ENCODE measurements at places on chromosomes 13 and 19. TPM values are rescaled to one million over a fixed set of nuclear protein-coding genes. Genes with fewer than 3 reads are reported as not detected.

Gene PABPC3
- total RNA-seq, result 0.20 TPM

Gene GIPR
- 12.1 TPM for total RNA-seq

DNA sequence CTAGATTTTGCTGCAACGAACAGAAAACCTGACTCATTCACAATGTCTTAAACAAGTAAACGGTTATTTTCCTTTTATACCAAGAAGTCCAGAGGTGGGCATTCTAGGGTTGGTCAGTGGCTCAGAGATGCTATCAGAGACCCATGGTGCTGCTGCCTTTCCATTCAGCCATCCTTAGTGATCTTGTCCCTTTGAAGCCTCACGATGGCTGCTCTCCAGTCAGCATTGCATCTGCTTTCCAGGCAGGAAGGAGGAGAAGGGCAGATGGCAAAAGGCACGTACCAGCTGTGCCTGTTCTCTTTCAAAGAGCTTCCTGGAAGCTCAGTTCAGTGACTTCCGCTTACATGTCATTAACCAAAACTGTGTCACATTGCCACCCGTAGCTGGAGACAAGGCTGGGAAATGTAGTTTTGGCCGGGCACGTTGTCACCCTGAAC, 30.1 kb downstream of the WDFY2 start:
- peaks cover 10% of the 10 kb centered on the region for H3K4me1 ChIP-seq
- H3K27ac ChIP-seq, result peak overlapping the region; percentile 90
- no peaks in the 10 kb centered on the region for H3K27me3 ChIP-seq
- H3K4me3 ChIP-seq, result peak overlapping the region; percentile 73
- no peaks in the 10 kb centered on the region for H3K36me3 ChIP-seq
- DNase-seq, result peak; percentile 67

DNA sequence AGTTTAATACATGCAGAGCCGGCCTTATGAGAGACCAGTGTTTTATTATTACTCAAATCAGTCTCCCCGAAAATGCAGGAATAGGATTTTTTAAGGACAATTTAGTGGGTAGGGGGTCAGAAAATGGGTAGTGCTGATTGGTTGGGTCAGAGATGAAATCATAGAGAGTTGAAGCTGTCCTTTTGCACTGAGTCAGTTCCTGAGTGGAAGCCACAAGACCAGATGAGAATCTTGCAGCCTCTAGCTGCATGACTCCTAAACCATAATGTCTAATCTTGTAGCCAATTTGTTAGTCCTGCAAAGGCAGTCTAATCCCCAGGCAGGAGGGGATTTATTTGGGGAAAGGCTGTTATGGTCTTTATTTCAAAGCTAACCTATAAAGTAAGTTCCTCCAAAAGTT, 1163.9 kb downstream of the DIAPH3 start:
- H3K4me1 ChIP-seq, result no peaks in the 10 kb centered on the region
- H3K27me3 ChIP-seq, result no peaks in the 10 kb centered on the region
- no peak overlapping the region for H3K27ac ChIP-seq
- no peaks in the 10 kb centered on the region for H3K36me3 ChIP-seq

GRCh38 chr19:22052644-22053013, 345 bp downstream of the ZNF257 start:
- H3K36me3 ChIP-seq, result peaks cover 31% of the 10 kb centered on the region
- peak overlapping the region; percentile 96 for H3K27ac ChIP-seq
- peak; percentile 41 for DNase-seq
- H3K27me3 ChIP-seq, result no peaks in the 10 kb centered on the region
- H3K4me1 ChIP-seq, result no peaks in the 10 kb centered on the region
- peak overlapping the region; percentile 93 for H3K4me3 ChIP-seq

- no peak for DNase-seq
- no peak overlapping the region for H3K4me3 ChIP-seq
- H3K27me3 ChIP-seq, result peaks cover 37% of the 10 kb centered on the region
- peaks cover 18% of the 10 kb centered on the region for H3K4me1 ChIP-seq
Observed at GRCh38 chr13:48230541-48230940, 2.5 kb upstream of the ITM2B start.

- peaks cover 26% of the 10 kb centered on the region for H3K27me3 ChIP-seq
- H3K27ac ChIP-seq, result no peak overlapping the region
- no peak for DNase-seq
- H3K36me3 ChIP-seq, result no peaks in the 10 kb centered on the region
Observed at GRCh38 chr19:49953416-49953815, 7.6 kb downstream of the SIGLEC11 start.

- H3K36me3 ChIP-seq, result no peaks in the 10 kb centered on the region
- no peak overlapping the region for H3K27ac ChIP-seq
- no peak overlapping the region for H3K4me3 ChIP-seq
Observed at GRCh38 chr13:44855860-44856259, 133.4 kb downstream of the NUFIP1 start.

Data from activated CD8-positive, alpha-beta memory T cell treated with anti-CD3 and anti-CD28 coated beads, Interleukin-2, amount 10 ng/mL, durations not matched to agents 7 days and 5 days (primary cell).